Substantia nigra (tissue), 51 donors: ENCODE measurements at places on chromosomes 12 and 14.

GRCh38 chr14:99463974-99464373 is 16.7 kb downstream of the SETD3 start:
- DNase-seq = no peak

DNA sequence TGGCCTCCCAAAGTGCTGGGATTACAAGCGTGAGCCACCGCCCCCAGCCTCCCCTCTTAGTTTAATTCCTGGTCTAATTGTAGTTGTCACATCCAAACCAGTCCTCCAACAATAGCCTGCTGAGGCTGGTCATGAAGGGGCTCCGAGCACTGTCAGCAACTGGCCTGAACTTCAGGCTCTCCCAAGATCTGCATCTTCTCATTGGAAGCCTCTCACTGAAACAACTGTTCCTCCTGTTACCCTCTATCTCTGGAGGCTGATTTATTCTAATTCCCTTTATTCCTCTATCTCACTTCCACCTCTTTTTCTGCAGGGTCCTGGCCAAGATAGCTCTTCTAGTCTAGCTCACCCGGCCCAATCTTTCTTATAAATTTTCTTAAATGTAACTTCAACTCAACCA is 89.4 kb downstream of the DUSP16 start:
- DNase-seq = no peak

- DNase-seq = no peak
These were observed 525 bp upstream of the GPR68 start for GRCh38 chr14:91245029-91245428.

- no peak for DNase-seq
These were observed 96.8 kb upstream of the DIO3 start for GRCh38 chr14:101464310-101464983.

DNA sequence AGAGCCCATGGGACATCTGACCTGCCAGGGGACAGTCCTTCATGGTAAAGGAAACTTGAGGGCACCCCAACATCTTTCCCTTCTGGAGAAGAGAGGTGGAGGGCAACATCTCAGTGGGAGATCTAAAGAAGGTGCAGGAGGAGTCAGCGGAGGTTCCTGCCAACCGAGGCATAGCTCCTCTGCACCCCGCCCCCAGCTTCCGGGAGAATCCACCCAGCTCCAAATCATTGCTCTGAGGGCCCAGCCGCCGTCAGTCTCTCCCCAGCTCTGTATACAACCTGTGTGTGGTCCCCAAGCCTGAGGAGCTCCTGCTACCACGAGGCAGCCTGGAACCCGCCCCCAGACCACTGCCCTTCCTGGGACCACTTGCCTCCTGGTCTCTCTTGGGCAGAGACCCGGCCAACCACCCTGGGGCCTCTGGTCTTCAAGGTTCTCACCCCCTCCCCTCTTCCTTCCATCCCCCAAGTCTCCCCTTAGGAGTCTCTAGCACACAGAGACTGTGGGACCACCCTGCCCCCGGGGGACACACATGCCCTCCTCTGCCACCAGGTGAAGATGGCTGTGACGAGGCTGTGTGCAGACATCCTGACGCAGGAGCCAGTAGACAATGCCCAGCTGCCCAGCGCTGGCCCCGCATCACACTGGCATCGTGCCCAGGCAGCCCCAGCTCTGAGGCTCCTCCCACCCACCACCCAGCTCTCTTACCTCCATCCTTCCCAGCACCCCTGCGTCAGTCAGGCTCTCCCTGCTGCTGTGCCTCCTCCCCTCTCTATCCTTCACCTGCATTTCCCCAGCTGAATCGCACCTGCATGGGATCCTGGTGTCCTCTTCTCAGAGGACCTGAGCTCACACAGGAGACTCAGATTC is 13.0 kb upstream of the NUDT14 start:
- no peak for DNase-seq
